H4 (cell line): ENCODE measurements at places on chromosomes 6 and 20. TPM values are rescaled to one million over a fixed set of nuclear protein-coding genes. Genes with fewer than 3 reads are reported as not detected.
A peak's percentile ranks its signal among the peaks of the same experiment; 100 is the strongest.

GRCh38 chr6:12483712-12484111 lies 193.6 kb downstream of the EDN1 start:
- peak; percentile 65 for DNase-seq

The ACSS1 gene
- total RNA-seq: 0.10 and 0.21 TPM in 2 replicates

The PHF1 gene
- 20.4 and 20.5 TPM in 2 replicates for total RNA-seq

The PIGT gene
- total RNA-seq: 83.5 and 118 TPM in 2 replicates

DNA sequence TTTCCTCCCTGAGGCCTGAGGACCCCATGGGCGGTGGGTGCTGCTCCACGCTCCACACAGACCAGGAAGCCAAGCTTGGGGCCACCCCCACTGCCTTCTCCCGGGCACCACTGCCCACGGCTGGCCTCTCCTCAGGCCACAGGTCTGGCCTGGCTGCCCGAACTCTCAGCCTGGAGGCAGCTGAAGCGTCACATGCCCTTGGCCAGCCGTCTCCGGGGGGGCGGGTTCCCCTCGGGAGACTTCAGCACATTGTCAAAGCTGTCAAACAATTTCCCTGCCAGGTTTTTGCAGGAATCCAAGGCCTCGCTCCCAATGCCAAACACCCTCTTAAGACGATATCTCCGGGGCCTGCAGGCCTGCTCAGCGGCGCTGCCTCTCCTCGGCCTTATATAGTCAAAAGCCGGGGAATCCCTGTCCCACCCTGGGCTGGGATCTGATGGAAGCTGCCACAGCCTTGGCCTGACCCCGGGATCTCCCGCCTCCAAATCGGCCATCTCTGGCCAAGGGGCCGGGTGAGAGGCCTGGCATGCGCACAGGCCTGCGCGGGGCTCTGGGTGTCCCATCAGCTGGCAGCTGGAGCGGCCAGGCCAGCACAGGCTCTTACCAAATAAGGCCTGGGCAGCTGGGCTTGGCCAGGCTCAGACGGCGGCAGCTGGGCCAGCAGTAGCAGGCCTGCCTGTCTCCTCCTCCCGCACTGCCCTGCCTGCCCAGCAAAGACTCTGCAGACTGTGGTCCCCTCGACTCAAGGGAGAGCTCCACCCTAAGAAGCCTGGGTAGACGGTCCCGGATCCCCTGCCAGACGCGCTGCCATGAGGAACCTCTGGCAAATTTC lies 49.7 kb downstream of the RBM38 start:
- DNase-seq: peak; percentile 58

The RALGAPB gene
- 14.0 and 15.1 TPM in 2 replicates for total RNA-seq

GRCh38 chr6:26607434-26608230 lies 10.9 kb downstream of the ABT1 start:
- peak; percentile 46 for DNase-seq

DNA sequence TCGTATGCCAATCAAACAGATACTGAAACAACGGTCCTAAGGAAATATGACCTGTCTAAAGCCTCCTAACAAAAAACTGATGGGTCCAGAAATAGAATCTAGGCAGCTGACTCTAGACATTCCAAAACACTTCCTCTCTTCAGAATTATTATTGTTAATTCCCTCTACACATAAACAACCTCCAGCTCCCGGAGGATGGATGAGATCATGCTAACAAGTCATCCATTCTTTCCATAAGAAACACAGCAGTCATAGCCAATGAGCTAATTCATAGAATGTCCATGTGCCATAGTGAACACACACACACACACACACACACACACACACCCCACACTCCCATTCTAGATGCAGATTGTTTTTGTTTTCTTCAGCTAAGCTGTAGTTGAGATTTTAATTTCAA lies 44.3 kb downstream of the HDGFL1 start:
- DNase-seq: peak; percentile 92

The SDCBP2 gene
- 0.29 and 0.56 TPM in 2 replicates for total RNA-seq

DNA sequence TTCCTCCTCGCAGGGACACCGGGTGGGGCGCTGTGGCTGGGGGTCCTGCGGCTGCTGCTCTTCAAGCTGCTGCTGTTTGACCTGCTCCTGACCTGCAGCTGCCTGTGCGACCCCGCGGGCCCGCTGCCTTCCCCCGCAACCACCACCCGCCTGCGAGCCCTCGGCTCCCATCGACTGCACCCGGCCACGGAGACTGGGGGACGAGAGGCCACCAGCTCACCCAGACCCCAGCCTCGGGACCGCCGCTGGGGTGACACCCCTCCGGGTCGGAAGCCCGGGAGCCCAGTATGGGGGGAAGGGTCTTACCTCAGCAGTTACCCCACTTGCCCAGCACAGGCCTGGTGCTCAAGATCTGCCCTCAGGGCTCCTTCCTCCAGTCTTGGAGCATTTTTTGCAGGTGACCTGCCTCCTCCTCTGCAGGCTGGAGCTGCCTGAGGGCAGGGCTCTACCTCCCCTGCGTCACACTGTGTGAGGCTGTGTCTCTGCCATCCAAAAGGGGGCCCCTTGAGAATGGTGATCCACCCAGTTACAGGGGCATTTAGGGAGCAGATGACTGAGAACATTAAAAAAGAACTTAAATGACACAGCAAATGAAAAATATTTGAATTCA lies 3.9 kb upstream of the CNPY3 start:
- DNase-seq: no peak

DNA sequence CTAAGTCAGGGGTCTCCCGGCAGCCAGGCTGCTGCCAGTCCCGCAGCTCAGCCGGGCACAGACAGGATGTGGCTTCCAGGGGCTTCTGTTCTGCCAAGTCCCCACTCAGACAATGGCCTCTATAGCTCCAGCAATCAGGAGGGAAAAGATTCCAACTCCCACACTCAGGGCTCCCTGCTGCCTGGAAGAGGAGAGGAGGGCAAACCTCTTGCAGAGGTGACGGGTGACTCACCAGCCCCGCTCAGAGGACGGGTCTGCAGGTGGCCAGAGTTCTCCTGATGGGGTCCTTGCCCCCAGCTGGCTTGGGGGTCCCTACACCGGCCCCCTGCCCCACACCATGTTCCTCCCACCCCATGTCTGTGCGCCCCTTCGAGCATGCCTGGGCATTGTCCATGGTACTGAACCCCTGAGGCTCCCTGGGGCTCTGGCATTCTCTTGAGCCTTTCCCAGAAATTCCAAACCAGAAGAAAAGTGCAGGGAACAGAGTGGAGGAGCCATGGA lies 32.6 kb downstream of the NTSR1 start:
- DNase-seq: no peak
